NCI-H1436 treated with DMSO at 0.1 percent for 48 hours (cell line): ENCODE measurements at places on chromosomes 12 and 14.
A peak's percentile ranks its signal among the peaks of the same experiment; 100 is the strongest.

- no peak for DNase-seq
These were observed 42.6 kb upstream of the A2ML1 start for GRCh38 chr12:8779862-8780261.

- DNase-seq: no peak
These were observed 2.1 kb upstream of the HOXC8 start for GRCh38 chr12:54006559-54007220.

- no peak for DNase-seq
These were observed 33.4 kb downstream of the PKP2 start for GRCh38 chr12:32863128-32863527.

GRCh38 chr12:76152181-76152807 is 67.8 kb upstream of the NAP1L1 start:
- no peak for DNase-seq

DNA sequence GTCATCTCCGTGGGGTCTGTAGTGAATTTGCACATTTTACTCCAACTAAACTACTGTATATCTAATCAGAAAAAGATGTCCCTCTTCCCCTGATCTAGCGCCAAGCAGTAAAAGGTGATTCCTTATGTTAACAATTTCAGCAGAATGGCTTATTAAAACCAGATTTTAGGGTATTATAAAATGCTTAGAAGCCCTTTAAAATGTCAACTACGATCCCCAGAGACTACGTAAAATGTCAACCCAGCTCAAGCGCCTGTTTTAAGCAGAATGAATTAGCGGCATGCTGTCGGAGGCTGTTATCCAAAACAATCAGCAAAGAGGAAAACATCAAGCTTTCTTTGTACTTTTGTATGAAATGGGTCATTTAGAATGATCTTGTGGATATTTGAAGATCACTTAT is 408.9 kb downstream of the SOX5 start:
- no peak for DNase-seq

DNA sequence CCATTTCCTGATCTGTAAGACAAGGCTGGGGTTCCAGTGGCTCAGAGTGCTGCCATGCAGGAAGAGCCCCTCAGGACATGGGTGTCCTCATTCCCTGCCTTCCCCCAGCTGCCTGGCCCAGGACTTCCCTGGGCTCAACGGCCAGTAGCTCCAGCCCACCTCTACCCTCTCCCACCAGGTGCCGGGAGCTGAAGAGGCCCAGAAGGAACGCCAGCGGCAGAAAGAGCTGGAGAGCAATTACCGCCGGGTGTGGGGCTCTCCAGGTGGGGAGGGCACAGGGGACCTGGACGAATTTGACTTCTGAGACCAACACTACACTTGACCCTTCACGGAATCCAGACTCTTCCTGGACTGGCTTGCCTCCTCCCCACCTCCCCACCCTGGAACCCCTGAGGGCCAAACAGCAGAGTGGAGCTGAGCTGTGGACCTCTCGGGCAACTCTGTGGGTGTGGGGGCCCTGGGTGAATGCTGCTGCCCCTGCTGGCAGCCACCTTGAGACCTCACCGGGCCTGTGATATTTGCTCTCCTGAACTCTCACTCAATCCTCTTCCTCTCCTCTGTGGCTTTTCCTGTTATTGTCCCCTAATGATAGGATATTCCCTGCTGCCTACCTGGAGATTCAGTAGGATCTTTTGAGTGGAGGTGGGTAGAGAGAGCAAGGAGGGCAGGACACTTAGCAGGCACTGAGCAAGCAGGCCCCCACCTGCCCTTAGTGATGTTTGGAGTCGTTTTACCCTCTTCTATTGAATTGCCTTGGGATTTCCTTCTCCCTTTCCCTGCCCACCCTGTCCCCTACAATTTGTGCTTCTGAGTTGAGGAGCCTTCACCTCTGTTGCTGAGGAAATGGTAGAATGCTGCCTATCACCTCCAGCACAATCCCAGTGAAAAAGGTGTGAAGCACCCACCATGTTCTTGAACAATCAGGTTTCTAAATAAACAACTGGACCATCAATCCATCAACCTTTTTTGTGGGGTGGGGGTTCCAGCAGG is 17.6 kb downstream of the AGAP2 start:
- no peak for DNase-seq

DNA sequence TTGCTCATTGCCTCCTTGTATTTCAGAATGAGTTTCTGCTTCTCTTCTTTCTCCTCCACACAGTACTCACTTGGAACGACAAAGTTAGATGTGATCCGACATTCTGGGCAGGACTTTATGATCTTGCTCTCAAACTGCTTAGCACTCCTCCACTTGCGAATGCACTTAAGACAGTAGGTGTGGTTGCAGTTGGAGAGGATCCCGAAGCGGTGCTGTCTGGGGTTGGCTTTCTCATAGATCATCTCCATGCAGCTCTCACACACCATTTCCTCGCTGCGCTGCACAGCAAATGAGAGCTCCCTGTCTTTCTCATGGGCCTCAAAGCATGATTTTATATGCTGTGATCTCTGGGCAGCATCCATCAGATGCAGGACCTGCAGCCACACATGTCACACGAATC is 245.7 kb downstream of the C12orf50 start:
- DNase-seq: no peak

DNA sequence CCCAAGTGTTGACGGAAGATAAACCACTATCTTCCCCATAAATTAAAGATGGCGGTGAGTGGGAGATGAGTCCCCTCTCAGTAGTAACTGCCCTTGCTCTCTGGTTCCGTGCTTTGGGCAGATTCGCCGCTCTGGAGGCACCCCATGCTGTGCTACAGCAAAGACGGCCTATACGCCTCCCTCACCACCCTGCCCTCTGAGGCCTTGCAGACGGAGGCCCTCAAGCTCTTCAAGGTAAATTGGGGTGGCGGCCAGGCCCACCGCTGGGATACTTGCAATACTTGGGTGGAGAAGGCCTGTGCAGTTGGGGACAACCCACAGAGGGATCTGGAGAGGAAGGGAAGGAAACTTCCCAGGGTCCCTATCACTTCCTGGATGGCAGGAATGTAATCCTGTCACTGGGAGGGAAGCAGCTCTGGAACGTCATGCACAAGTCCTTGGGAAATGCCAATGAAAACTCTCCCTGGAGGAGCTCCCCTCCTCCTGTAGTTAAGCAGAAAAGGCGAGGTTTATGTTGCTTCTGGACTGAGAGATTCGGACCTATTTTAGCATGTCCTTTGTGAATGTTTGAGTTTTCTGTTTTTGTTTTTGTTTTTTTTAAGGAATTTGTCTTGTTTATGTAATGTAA is 22.8 kb downstream of the PIGH start:
- DNase-seq: no peak

- DNase-seq: no peak
These were observed 20.2 kb downstream of the HEATR5A start for GRCh38 chr14:31400031-31400638.

- DNase-seq: no peak
These were observed 27.6 kb downstream of the FAIM2 start for GRCh38 chr12:49876070-49876469.

- DNase-seq: peak; percentile 49
These were observed 15.1 kb downstream of the CCDC177 start for GRCh38 chr14:69559581-69560011.

GRCh38 chr12:12716151-12716792 is 896 bp upstream of the CDKN1B start:
- DNase-seq: no peak

DNA sequence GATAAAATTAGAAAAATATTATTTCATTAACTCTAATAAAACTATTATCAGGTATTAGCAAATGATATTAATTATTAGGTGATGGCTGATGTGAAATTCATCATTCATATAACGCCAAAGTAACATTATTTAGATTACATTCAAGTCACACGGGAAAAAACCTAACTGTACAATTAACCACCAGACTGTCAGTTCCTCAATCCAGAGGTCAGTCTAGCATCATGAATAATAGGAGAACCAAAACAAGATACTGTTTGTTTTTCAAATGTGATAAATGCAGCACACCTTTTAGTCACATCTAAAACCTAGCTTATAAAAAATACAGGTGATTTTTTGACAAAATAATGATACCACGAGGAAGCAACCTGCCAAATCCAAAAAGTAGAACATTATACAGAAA is 19.6 kb downstream of the SENP1 start:
- DNase-seq: no peak

GRCh38 chr12:121009741-121010140 is 6.5 kb downstream of the C12orf43 start:
- DNase-seq: no peak

- DNase-seq: no peak
These were observed 159.4 kb upstream of the IFNG-AS1 start for GRCh38 chr12:67829896-67830295.

- no peak for DNase-seq
These were observed 64.2 kb upstream of the IFNG-AS1 start for GRCh38 chr12:67925077-67925476.

DNA sequence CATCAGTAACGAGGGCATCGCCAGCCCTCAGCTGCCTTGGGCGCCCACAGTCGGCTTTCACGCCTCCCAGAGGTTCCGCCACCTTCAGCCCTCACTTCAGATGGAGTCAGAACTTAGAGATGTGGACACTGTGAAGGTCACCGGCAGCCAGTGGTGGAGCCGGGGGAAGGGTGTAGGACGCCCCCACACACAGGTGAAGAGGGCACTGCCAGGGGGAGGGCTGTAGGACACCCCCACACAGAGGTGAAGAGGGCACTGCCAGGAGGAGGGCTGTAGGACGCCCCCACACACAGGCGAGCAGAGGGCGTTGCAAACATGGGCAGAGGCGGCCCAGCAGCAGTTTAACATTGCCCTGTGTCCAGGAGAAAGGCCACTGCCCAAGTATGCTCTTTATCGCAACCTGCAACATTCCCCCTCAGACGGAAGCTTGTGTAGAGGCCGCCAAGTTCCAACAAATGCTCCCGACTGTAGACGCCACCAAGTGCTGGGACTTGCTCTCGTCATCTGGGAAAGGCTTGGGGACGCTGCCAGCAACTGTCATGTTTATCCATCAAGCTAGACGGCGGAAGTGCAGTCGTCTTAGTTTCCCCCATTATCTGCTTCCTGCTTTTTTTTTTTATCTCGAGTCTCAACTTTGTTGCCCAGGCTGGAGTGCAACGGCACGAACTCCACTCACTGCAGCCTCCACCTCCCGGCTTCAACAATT is 4.9 kb upstream of the ANKLE2 start:
- DNase-seq: no peak

DNA sequence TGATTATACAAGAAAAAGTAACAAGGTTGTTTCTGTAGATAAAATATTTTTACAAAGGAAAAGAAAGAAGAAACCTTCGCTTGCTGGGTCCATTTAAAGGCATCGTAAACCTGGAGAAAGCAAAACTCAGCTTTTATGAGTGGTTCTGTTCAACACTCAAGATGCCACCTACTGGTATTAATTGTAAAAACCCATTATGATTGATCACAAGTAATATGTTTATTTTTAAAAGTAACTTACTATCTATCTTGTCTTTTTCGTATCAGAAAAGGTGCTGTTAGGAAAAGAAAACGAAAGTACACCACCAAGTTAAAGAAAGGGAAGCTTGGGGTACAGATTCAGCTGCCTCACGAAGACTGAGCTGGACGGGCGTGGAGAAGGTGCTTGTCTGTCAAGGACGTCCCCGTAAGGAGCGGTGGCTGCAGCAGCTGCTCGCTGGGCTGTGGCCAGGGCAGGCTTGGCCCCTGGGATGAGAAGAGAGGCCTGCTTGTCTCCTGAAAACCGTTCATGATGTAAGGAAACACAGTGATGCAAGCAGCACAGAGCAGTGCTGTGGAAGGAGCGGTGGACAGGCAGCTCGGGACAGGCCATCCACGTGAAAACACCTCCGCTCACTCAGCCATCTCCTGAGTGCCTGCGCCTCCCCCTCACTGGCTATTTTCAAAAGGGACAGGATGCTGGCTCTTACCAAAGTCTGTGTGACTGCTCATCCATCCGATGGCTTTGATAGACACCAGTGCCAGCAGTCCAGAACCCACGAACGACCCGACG is 25.0 kb downstream of the SLC15A4 start:
- no peak for DNase-seq
